Lower leg skin (tissue), 4 donors: ENCODE measurements at places on chromosomes 2 and 18.

DNA sequence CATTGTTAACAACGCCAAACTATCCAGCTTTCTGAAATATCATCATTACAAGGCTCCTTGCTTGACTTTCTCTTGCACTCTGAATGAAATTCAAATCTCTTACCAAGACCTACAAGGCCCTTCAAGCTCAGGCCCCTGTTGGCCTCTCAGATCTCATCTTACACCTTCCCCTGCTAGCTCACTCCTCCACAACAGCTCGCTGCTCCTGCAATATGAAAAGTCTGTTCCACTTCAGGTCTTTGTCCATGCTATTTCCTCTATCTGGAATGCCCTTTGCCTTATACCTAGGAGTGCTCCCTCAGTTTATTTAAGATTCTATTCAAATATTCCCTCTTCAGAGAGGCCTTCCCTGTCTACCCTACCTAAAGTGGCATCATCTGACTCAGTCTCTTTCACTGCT, 91.7 kb downstream of the SESTD1 start:
- DNase-seq, result no peak

DNA sequence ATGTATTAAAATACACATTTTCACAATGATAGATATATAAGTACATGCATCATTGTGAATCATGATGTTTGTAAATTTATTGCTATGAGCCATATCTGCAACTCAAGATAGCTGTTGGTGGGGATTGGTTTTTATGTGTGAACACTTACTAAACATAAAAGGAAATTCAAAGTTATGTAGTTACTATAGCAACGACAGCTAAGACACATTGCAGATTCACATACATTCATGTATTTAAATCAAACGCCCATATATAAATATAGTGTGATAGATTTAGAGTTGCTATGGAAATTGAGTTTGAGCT, 65.6 kb downstream of the MAPRE2 start:
- no peak for DNase-seq

GRCh38 chr2:30192314-30192713, 39.0 kb upstream of the LBH start:
- DNase-seq, result no peak

- no peak for DNase-seq
Observed at GRCh38 chr2:17058772-17059402, 393.3 kb upstream of the CYRIA start.

GRCh38 chr2:3287896-3288295, 89.7 kb downstream of the EIPR1 start:
- no peak for DNase-seq

- no peak for DNase-seq
Observed at GRCh38 chr18:50747849-50748242, 72.0 kb downstream of the MRO start.

DNA sequence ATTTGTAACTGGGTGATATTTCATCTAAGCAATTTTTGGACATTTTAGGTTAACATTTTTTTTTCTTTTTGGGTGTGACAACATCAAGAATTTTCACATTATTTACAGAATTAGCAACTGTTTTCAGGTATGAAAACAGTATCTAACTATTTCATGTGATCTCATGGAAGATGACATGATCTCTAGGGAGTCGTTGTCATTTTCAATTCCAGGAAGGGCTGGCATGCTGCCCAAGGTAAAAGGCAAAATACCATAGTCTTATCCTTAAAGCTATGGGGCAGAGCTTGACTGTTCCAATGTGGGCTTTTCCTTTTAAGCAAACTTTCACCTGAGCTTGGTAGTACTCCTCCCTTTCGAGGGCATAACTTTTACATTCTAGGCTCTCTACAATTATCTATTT, 443.7 kb downstream of the DSEL start:
- no peak for DNase-seq

- DNase-seq, result no peak
Observed at GRCh38 chr2:222136106-222136630, 162.6 kb downstream of the PAX3 start.

- no peak for DNase-seq
Observed at GRCh38 chr2:85468096-85468703, 49.7 kb downstream of the SH2D6 start.

GRCh38 chr2:43105586-43106558, 120.5 kb downstream of the ZFP36L2 start:
- DNase-seq, result no peak

DNA sequence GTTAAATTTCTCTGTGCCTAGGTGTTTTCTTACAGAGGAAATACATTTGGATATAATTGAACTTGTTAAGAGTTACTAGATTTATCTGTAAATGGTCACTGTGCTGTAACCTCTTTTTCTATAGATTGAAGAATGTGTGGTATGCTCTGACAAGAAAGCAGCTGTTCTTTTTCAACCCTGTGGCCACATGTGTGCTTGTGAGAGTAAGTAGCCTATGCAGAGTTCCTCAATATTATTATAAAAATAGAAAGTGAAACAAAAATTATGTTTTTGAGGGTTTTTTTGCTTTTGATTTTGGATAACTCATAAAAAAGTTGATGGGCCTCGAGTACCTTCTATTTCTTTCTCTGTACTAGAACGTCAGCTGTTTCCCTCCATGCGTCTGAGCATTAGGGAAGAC, 112.4 kb downstream of the MIB1 start:
- no peak for DNase-seq

- no peak for DNase-seq
Observed at GRCh38 chr2:23385748-23386338, 864 bp downstream of the KLHL29 start.

DNA sequence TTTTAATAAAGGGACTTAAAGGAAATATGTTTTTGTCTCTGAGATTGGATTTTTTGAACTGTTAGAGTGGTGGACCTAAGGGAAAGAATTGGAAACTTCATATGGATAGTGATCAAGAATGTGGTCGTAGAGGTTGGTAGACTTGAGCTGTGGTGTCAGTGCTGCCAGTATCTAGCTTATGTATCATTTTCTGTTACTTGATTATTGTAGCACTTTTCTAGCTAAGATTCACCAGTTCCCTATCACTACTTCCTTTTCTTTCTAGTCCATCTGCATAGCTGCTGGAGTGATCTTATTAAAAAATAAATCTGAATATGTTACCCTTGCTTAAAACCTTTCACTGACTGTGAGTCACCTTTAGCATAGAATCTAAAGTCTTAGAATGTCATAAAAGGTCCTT, 6.0 kb downstream of the ACVR2A start:
- no peak for DNase-seq

- DNase-seq, result no peak
Observed at GRCh38 chr2:26380281-26380680, 21.4 kb upstream of the DRC1 start.

GRCh38 chr2:225725726-225726125, 326.2 kb downstream of the NYAP2 start:
- DNase-seq, result no peak

GRCh38 chr2:107322416-107322815, 436.4 kb upstream of the ST6GAL2 start:
- no peak for DNase-seq

- DNase-seq, result no peak
Observed at GRCh38 chr2:71596011-71596410, 142.7 kb downstream of the DYSF start.

DNA sequence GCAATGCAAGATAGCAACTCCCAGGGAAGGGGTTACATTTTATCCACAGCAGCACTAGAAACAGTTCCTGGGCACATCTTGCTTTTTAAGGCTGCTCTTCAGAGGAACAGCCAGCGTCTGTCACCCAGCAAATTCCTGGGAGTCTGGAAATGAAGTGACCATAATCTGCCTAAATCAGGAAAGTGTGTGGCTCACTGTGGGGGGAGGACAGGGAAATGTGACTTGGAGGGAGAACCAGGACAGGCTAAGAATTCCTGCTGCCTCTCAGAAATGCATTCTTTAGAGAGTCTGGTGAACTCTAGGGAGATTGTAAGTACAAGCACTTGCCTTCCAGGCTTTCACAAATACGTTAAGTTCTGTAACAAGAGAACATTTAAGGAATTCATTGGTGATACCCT, 364.3 kb upstream of the SPHKAP start:
- no peak for DNase-seq

- DNase-seq, result no peak
Observed at GRCh38 chr2:96167407-96168013, 22.3 kb upstream of the DUSP2 start.

DNA sequence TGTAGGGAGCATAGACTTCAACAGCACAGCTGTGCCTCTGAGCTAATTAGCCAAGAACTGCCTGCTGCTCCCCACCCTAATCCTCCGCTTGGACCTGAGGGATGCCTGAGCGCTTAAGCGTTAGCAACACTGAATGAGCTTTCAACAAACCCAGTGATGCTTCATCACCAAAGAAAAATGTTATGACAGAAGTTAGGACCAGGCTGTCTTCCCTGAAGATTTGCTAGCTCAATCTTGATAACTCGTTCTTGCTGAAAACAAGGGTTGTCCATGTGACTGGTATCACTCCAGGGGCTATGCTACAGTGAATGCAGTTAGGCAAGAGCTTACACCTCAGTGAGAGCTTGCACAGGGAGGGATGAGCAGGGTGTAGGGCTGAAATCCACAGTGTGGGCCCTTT, 190.7 kb upstream of the SIX2 start:
- DNase-seq, result peak; percentile 25

GRCh38 chr2:121046335-121046734, 238.7 kb downstream of the TFCP2L1 start:
- DNase-seq, result no peak

DNA sequence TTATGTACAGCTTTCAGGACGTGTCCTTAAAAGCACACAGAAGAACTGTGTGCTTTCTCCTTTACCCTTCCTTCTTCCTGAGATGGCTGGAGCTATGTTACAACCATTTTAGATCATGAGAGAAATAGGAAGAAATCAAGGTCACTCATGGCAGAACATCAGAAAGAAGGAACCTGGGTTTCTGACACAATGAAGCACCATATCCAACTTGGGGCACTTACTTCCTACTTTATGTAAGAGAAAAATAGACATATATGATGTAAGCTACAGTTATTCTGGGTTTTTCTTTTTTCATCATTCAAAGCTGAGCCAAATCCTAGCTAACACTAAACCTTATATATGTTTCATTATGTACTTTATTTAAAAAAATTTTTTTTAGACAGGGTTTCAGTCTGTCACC, 79.5 kb downstream of the FAM161A start:
- DNase-seq, result no peak

GRCh38 chr2:85276571-85277118, 51.1 kb downstream of the TGOLN2 start:
- no peak for DNase-seq

GRCh38 chr2:2633017-2633416, 301.9 kb upstream of the MYT1L start:
- DNase-seq, result no peak

DNA sequence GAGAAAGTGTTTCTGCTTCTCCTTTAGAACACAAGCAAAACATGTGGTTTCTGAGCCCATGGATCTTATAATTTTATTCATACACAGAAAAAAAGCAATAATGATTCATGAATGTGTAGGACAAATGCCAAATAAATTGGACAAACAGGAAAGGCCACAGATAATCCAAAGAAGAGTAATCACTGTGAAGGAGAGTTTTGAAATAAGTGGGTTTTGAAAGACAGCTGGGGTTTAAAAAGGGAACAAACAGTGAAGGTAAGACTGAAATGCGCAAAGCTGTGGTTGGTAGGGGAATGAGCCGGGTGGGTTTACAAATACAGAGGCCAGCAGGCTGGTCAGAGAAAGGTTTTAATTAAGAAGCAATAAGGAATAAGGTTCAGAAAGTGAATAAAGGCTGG, 50.0 kb upstream of the MBOAT2 start:
- DNase-seq, result no peak

GRCh38 chr2:10440736-10441135, 7.4 kb downstream of the ODC1 start:
- DNase-seq, result no peak

GRCh38 chr18:41936471-41937134, 18.4 kb upstream of the PIK3C3 start:
- no peak for DNase-seq

- peak; percentile 39 for DNase-seq
Observed at GRCh38 chr18:47970664-47971531, 40.4 kb upstream of the SMAD2 start.

DNA sequence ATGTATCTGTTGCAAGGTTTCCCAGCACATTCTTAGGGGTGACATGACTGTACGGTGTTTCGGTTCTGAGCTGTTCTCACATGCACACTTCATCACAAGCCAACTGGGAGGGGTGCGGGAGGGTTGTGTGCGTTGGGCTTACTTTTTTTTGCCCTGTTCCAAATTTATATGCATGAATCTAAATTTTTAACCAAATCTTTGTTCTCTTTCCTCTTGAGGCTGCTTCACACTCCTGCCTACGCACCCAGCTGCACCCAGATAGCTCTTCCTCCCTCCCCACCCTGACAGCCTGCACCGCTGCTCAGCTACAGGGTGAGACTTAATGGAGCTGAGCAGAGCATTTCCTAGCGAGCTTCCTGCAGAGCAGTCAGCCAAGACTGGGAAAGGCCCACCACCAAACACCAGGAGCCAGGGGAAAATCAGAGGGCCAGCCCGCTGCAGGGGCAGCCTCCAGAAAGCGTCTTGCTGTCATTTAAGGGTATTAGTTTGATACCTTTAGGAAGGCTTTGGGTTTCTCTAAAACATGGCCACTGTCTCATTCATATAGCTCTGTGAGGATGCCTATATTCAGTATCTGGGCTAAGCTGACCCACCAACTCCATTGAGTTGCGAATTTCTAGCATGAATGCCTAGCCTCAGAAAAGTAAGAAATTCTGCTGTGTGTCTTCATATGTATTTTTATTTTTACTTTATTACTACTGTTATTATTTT, 84.5 kb downstream of the POU3F3 start:
- no peak for DNase-seq

GRCh38 chr2:211901226-211901846, 637.3 kb downstream of the ERBB4 start:
- DNase-seq, result no peak

DNA sequence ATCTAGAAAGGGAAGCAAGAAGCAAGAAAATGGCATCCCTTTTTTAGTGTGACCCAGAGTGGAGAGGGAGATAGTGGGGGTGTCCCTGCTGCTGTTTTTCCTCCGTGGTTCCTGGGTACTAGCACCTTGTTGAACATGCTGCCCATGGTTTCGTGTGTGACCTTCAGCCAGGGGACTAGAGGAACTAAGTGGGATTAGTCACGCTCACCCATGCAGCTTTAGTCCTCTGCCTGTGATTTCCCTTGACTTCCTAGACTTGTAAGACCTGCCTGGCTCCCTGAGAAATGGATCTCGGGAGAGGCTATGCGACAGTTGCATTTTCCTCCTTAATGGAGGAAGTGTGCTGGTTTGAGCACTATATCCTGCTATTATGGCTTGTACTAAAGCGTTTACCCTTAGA, 471.4 kb downstream of the DCDC2C start:
- no peak for DNase-seq

GRCh38 chr18:7207366-7207915, 23.4 kb upstream of the LRRC30 start:
- DNase-seq, result no peak

GRCh38 chr2:9020267-9020666, 16.8 kb upstream of the MBOAT2 start:
- no peak for DNase-seq

DNA sequence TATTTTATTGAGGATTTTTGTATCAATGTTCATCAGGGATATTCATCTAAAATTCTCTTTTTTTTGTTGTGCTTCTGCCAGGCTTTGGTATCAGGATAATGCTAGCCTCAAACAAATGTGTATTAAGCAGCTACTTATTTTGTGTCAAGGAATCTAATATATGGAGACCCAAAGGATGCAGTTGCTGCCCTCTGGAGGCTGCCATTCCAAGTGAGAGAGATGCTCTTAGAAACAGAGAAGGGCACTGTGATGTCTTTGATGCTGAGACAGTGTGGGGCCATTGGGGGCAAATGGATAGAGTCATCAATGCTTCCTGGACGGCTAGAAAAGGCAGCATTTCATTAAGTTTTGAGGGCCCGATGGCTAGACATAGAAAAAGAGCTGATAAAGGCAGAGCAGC, 292.6 kb downstream of the SETBP1 start:
- DNase-seq, result no peak

- no peak for DNase-seq
Observed at GRCh38 chr2:173647681-173648311, 293.1 kb downstream of the CDCA7 start.
